Umbilical cord (tissue), 2 donors: ENCODE measurements at places on chromosomes 11 and 22. TPM values are rescaled to one million over a fixed set of nuclear protein-coding genes. Genes with fewer than 3 reads are reported as not detected.

The HEPACAM gene
- 1.9 TPM for total RNA-seq

The IFITM10 gene
- total RNA-seq = not detected

The DNAJB7 gene
- total RNA-seq = 3.1 TPM

The VWA5A gene
- total RNA-seq = 19.7 TPM

The NEFH gene
- total RNA-seq = 0.72 TPM

The PRRG4 gene
- 6.0 TPM for total RNA-seq

The RNF169 gene
- 31.8 TPM for total RNA-seq

The MN1 gene
- total RNA-seq = 9.9 TPM

The CHST1 gene
- total RNA-seq = 3.1 TPM

The RASL10A gene
- not detected for total RNA-seq

The TSPAN4 gene
- total RNA-seq = 43.8 TPM

The TRPC6 gene
- 53.4 TPM for total RNA-seq

The WNT11 gene
- total RNA-seq = 2.9 TPM

The CASP5 gene
- not detected for total RNA-seq

The MS4A15 gene
- total RNA-seq = not detected

The SYT8 gene
- 11.1 TPM for total RNA-seq

The SHISAL1 gene
- 3.9 TPM for total RNA-seq

The MS4A8 gene
- total RNA-seq = 4.1 TPM

The TTLL12 gene
- 10.6 TPM for total RNA-seq
